Prostate gland (tissue), 2 donors: ENCODE measurements at places on chromosomes 5 and 9.

- no peak for DNase-seq
Observed at GRCh38 chr9:105459336-105459735, 11.5 kb downstream of the FSD1L start.

GRCh38 chr5:135032999-135033861 lies 798 bp downstream of the PITX1 start:
- peak; percentile 32 for DNase-seq

DNA sequence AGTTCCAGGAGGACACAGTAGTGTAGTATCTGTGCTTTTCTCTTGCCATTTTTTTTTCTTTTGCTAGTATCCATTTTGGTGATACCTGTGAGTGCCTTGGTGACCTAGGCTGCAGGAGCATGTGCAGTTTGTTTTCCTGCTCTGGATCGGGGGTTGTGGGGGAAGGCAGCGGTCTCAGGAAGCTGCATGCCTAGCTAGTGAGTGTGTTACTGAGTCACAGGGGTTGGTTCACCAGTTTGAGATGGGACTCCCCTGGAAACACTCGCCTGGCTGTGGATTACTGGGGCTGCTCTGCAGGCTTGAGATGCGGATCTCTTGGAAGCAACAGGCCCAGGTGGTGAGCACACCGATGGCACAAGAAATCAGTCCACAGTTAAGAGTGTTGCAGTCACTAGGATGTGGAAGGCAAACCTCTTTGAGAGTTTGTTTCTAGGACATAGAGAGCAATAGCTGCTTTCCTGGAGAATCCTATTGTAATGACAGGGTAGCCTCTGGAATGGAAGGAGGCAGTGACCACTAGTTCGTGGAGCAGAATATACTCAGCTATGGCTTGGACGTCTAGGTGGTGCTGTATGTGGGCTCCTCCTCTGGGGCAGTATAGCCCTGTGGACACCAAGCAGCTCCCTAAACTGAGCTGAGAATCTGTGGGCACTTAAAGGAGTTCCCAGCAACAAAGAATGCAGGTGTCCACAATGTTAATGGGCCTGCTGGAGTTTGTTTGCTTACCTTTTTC lies 20.0 kb upstream of the SPATA31E1 start:
- no peak for DNase-seq

DNA sequence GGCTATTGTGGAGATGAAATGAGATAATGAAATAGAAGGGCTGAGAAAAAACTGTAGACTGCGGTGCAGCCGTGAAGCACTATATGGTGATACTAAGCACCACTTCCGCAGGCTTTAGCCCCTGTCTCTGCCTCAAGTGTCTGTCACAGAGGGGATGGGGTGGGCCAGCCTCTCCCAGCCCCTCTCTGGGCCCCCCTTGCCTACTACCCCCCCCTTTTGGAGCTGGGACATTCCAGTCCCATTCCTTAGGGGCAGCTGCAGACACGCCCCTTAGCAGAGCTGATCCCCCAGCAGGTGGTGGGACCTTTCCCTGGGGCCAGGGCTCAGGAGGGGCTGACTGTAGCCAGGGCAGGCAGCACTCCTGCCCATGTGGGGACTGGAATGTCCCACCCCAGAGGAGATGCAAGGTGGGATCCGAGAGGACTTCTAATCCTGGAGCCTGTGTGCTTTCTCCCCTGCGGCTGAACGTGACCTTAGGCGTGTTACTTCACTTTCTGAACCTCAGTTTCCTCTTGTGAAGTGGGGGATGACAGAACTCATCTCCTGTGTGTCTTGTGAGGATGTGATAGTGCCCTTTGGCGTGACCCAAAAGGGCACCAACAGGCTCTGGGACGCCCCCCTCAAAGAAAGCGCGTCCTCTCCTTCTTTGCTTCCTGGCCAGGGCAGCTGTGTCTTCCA lies 1.9 kb downstream of the N4BP3 start:
- DNase-seq, result no peak

DNA sequence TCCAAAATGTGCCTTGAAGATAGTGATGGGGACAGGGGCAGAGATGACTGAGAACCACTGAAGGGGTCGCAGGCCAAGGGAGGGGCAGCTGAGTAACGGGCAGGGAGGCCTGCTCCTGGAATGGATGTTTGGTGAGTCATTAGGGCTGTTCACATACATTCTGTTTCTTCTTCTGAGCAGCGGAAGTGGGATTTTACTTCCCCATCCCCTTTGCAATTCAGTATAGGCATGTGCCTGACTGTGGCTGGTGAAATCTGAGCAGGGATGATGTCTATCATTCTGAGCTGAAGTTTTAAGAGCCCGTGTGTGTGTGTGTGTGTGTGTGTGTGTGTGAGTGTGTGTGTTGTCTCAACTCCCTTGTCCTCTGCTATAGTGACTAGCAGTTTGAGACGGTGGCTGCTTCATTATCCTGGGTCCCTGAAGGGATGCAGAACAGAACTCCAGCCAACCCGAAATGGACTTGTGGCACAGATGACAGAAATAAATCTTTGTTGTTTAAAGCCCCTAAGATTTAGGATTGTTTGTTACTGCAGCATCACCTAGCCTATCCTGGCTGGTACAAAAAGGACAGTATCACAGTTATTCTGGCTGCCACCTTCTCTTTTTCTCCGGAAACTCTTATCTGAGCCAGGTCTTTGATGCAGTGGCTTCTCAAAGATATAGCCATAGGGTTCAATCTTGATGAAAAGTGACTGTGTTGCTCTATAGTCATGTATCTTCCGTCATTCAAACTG lies 29.2 kb upstream of the TGFBI start:
- DNase-seq, result no peak

DNA sequence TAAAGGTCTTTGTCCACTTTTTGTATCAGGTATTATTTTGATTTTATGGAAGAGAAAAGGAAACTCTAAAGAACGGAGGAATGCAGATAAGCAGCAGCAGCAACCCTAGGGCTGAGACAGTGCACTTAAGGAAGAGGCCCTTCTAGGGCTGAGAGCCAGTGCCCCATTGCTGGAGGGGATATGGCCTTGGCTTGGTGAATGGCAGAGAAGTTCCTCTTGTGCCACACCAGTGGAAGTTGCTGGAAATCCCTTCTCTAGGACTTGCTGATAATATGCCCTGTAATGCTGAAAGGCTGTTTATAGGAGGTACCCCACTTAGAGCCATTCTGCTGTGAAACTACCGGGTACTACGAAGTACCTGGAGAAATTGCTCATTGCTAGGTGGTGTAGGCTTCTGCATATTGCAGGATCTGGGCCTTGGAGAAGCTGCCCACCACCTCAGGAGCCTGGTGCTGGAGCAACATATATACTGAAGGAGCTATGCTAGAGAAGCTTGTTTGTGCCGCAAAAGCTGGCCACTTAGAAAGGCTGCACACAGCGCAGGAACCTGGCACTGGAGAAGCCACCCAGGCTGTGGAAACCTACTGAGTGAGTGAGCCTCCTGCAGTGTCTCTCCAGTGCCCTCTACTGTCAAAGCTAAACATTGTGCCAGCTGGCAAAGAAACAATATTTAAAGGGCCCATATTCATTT lies 9.6 kb upstream of the UBTD2 start:
- DNase-seq, result peak; percentile 51

DNA sequence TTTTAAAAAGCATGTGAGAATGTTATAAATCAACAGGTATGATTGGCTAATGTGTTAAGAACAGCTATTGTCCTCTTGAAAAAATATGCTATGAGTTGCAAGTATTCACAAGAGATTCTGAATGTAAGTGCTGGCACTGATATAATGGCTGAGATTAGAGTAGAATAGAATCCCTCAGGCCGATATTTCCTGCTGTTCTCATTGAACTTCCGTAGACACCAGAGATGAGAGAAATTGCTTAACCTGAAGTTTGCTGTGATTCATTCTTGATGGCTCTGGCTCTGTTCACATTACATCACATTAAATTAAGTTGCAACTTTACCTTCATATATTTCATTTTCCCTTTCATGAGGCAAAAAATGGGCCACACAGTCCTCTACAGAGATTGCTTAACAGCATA lies 114.5 kb downstream of the BAAT start:
- no peak for DNase-seq

DNA sequence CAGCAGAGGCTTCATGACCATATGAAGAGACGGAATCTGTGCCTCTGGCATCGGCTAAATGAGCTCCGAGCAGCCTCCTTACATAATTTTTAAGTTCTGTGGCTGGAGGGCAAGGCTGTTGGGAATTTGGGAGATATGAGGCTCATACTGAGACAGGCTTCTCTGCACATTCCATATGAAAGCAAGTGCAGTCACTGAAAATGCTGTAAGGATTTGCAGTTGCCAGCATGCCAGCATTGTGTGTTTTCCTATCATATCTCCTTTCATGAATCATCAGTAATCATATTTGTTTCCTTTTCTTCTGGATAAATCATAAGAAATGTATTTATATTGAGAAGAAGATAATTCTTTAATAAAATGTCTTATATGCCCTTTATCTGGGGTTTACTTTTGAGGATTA lies 775.4 kb downstream of the SEMA5A start:
- no peak for DNase-seq
